Left ventricle myocardium inferior (tissue), 1 donor: ENCODE measurements at places on chromosomes 5 and 9.

DNA sequence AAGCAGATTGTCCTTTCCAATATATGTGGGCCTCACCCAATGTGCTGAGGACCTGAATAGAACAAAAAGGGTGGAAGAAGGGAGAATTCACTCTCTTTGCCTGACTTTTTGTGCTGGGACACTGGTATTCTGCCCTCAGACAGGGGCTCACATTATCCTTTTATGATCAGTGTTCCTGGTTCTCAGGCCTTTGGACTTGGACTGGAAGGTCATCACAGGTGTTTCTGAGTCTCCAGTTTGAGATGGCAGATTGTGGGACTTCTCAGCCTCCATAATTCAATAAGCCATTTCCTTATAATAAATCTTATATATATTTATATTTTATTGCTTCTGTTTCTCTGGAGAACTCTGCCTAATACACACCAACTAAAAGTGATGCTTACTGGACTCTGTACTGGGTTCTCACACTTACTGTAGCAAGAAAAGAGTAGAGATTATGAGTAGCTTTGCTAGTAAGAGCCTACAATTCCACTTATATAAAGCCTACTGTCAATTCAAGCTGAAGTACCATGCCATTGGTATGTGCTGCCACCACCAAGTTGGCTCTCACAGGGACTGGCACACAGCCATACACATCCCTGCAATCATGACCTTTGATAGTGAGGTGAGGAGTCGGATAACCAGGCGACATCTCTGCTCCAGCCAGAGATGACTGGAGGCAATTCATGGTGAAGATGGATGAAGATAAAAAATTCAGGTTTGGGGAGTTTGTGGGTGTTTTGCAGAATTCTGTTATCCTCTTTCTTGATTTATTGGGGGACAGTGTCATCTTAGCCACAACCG is 130.7 kb upstream of the NR3C1 start:
- H3K36me3 ChIP-seq, result no peaks in the 10 kb centered on the region
- DNase-seq, result peak; percentile 35

DNA sequence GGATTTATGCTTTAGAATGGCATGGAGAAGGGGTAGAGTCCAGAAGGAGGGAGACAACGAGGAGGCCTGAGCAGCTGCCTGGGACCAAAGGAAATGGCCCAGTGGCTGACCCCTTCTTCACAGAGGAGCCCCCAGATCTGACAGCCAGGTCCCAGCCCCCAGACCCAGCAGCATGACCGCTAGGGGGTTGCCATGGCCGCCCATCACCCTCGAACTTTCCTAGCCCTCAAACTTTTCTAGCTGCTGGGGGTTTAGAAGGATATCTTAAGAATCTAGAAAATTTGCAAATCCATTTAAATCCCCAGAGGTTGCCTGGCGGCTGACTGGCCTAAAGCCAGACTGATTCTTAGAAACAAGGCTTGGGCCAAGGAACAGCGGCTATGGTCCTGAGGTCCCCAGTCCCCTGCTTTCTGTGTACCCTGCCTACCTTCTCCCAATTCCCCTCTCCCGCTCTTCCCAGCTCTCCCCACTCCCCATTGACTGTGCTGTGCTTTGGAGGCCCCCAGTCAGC is 972 bp downstream of the PDGFRB start:
- H3K4me1 ChIP-seq, result peaks cover 38% of the 10 kb centered on the region
- H3K36me3 ChIP-seq, result no peaks in the 10 kb centered on the region
- H3K4me3 ChIP-seq, result peak overlapping the region; percentile 69
- DNase-seq, result no peak
- no peaks in the 10 kb centered on the region for H3K27me3 ChIP-seq

DNA sequence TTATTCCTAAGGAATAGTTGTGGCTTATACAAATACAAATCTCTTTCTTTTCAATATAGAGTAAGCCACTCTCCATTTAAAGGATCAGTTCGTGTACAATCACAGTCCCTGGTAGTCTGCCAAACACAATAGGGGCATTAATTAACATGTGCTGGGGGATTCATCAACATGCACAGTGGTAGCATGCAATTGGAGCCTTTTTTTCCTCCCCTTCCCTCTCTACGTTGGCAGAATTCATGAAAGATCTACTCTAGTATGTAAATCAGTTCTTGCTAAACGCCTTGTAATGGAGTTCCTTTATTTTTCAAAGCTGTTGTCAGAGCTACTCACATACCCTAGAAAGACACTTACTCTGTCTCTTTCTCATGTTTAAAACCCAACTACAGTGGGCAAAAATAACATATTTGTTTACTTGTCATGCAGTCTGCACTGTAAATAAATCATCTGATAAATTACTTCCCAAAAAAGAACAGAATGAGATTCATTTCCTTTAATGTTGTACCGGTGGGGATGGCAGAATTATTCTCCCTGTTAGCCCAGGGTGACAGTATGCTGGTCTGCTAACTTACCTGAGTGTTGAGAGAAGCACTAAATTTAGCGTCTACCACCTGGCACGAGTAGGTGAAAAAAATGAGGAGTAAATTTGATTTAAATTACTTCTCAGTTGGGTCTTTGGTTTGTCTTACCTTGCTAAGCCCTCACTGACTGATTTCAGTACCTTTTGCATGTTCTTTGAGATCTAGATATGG is 341.5 kb upstream of the CCNH start:
- no peak for DNase-seq
- H3K27ac ChIP-seq, result no peak overlapping the region
- H3K4me1 ChIP-seq, result no peaks in the 10 kb centered on the region
- peaks cover 9% of the 10 kb centered on the region for H3K27me3 ChIP-seq
- no peak overlapping the region for H3K4me3 ChIP-seq
- no peaks in the 10 kb centered on the region for H3K36me3 ChIP-seq

GRCh38 chr9:126495411-126496180 is 118.1 kb upstream of the LMX1B start:
- no peaks in the 10 kb centered on the region for H3K36me3 ChIP-seq
- H3K27ac ChIP-seq, result no peak overlapping the region
- H3K4me1 ChIP-seq, result peaks cover 24% of the 10 kb centered on the region
- H3K4me3 ChIP-seq, result no peak overlapping the region
- no peak for DNase-seq

- H3K27ac ChIP-seq, result peak overlapping the region; percentile 54
- H3K27me3 ChIP-seq, result peaks cover 38% of the 10 kb centered on the region
- peak; percentile 76 for DNase-seq
- no peaks in the 10 kb centered on the region for H3K36me3 ChIP-seq
- peaks cover 27% of the 10 kb centered on the region for H3K4me1 ChIP-seq
Observed at GRCh38 chr9:132800038-132800648, 77.9 kb downstream of the AK8 start.

DNA sequence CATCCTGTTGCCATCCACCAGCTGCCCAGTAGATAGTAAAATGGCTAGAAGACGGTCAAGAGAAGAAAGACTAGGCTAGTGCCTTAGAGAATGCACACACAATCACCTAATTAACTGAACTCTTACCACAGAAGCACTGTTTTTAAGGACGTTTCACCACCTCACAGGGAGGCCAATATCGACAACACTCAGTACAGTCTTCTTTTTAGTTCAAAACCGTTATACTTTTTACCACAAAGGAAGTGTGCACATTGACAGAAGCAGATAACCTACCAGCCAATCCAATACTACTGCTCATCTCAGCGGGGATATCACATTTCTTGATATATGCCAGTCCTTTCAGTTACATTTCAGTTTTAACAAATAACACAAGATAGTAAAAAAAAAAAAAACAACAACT is 122.3 kb downstream of the GNAQ start:
- H3K4me1 ChIP-seq, result peaks cover 32% of the 10 kb centered on the region
- no peak overlapping the region for H3K27ac ChIP-seq
- H3K36me3 ChIP-seq, result no peaks in the 10 kb centered on the region
- no peaks in the 10 kb centered on the region for H3K27me3 ChIP-seq
